A549 treated with DMSO at 1 μM for 4 hours (cell line): ENCODE measurements at places on chromosomes 3 and 15. TPM values are rescaled to one million over a fixed set of nuclear protein-coding genes. Genes with fewer than 3 reads are reported as not detected.

The CMTM8 gene
- total RNA-seq: 4.6 to 11.2 TPM (median 9.9 TPM) in 5 replicates

The FOXB1 gene
- total RNA-seq: not detected in 5 replicates

The SENP7 gene
- 1.5 to 3.4 TPM (median 2.2 TPM) in 5 replicates for total RNA-seq

The CHRNA5 gene
- 27.3 to 42.2 TPM (median 34.6 TPM) in 5 replicates for total RNA-seq

The ISLR2 gene
- 0.07 to 0.30 TPM (median 0.12 TPM) in 5 replicates for total RNA-seq

The C3orf49 gene
- not detected in 5 replicates for total RNA-seq

The CCR2 gene
- not detected in 5 replicates for total RNA-seq

The ZNF662 gene
- not detected in 5 replicates for total RNA-seq

The SLC38A3 gene
- total RNA-seq: 0.07 TPM in 1 of 5 replicates, not detected in the others

The KCNMB3 gene
- total RNA-seq: 0.91 to 1.6 TPM (median 1.2 TPM) in 5 replicates

The DPPA2 gene
- total RNA-seq: not detected in 5 replicates

The SOX14 gene
- not detected in 5 replicates for total RNA-seq

The LIPC gene
- 0.11 to 0.16 TPM in 2 of 5 replicates, not detected in the others for total RNA-seq

The TMC3 gene
- not detected in 5 replicates for total RNA-seq

The ARPP19 gene
- 96.1 to 135 TPM (median 117 TPM) in 5 replicates for total RNA-seq

The RARB gene
- total RNA-seq: 6.6 to 16.1 TPM (median 14.1 TPM) in 5 replicates

The FAM81A gene
- 10.4 to 17.3 TPM (median 13.9 TPM) in 5 replicates for total RNA-seq

The TRPM1 gene
- not detected in 5 replicates for total RNA-seq

The AMIGO3 gene
- 0.48 to 0.91 TPM (median 0.61 TPM) in 5 replicates for total RNA-seq

The HIGD2B gene
- total RNA-seq: 0.09 TPM in 1 of 5 replicates, not detected in the others

The TMIE gene
- total RNA-seq: 0.07 to 0.30 TPM (median 0.16 TPM) in 5 replicates

The PLA2G4E gene
- total RNA-seq: not detected in 5 replicates

The CPB1 gene
- not detected in 5 replicates for total RNA-seq

The SUSD5 gene
- total RNA-seq: 3.0 to 4.8 TPM (median 3.8 TPM) in 5 replicates

The LNP1 gene
- total RNA-seq: 0.78 to 1.1 TPM (median 0.82 TPM) in 5 replicates

The BCL2A1 gene
- total RNA-seq: 16.7 to 27.1 TPM (median 19.4 TPM) in 5 replicates

The GOLGA6D gene
- 0.11 to 0.12 TPM in 2 of 5 replicates, not detected in the others for total RNA-seq

The CPLX3 gene
- 0.06 TPM in 1 of 5 replicates, not detected in the others for total RNA-seq

The RASA2 gene
- 7.2 to 13.5 TPM (median 11.1 TPM) in 5 replicates for total RNA-seq

The SLC24A5 gene
- total RNA-seq: not detected in 5 replicates

The XYLB gene
- 3.0 to 5.7 TPM (median 4.9 TPM) in 5 replicates for total RNA-seq

The KLHL6 gene
- total RNA-seq: not detected in 5 replicates

The BNC1 gene
- 0.49 to 0.65 TPM (median 0.53 TPM) in 5 replicates for total RNA-seq

The PRSS50 gene
- not detected in 5 replicates for total RNA-seq

The NPAP1 gene
- total RNA-seq: not detected in 5 replicates

The SCG5 gene
- 1.6 to 3.7 TPM (median 2.2 TPM) in 5 replicates for total RNA-seq

The GOLGA8G gene
- 0.04 TPM in 1 of 5 replicates, not detected in the others for total RNA-seq

The PARL gene
- 62.4 to 68.8 TPM (median 66.7 TPM) in 5 replicates for total RNA-seq

The TJP1 gene
- 62.1 to 83.8 TPM (median 75.9 TPM) in 5 replicates for total RNA-seq

The RGMA gene
- total RNA-seq: 0.10 to 0.46 TPM (median 0.28 TPM) in 4 of 5 replicates, not detected in the other

The RTP3 gene
- total RNA-seq: not detected in 5 replicates

The TOP2B gene
- 61.8 to 80.1 TPM (median 73.1 TPM) in 5 replicates for total RNA-seq

The SERPINI2 gene
- not detected in 5 replicates for total RNA-seq

The CD200R1 gene
- total RNA-seq: 0.06 to 0.10 TPM (median 0.06 TPM) in 3 of 5 replicates, not detected in the others

The LARP6 gene
- 52.1 to 84.0 TPM (median 73.8 TPM) in 5 replicates for total RNA-seq

The C3orf70 gene
- 0.01 to 0.03 TPM (median 0.02 TPM) in 3 of 5 replicates, not detected in the others for total RNA-seq

The GALNT15 gene
- total RNA-seq: 0.06 to 0.14 TPM (median 0.07 TPM) in 3 of 5 replicates, not detected in the others

The LRRIQ4 gene
- total RNA-seq: not detected in 5 replicates

The UROC1 gene
- total RNA-seq: not detected in 5 replicates

The P2RY1 gene
- 0.33 to 0.46 TPM (median 0.45 TPM) in 5 replicates for total RNA-seq

The MYO5C gene
- 4.8 to 6.1 TPM (median 6.0 TPM) in 5 replicates for total RNA-seq

The HRG gene
- total RNA-seq: not detected in 5 replicates
